ENCODE measurements at places on chromosomes 7 and 10. TPM values are rescaled to one million over a fixed set of nuclear protein-coding genes. Genes with fewer than 3 reads are reported as not detected.

Gene RAMP3
- total RNA-seq: not detected

Gene GCK
- not detected for total RNA-seq

Gene UNCX
- total RNA-seq: not detected

Gene PTF1A
- total RNA-seq: not detected

Gene TNPO3
- 43.3 TPM for total RNA-seq

Gene WNT2
- total RNA-seq: not detected

Gene CYP26C1
- not detected for total RNA-seq

Gene UNC5B
- 1.5 TPM for total RNA-seq

Gene ZNF467
- 1.1 TPM for total RNA-seq

Gene CHAT
- total RNA-seq: not detected

Gene BUD31
- 145 TPM for total RNA-seq

Gene SHH
- total RNA-seq: 0.39 TPM

Gene SLK
- 23.6 TPM for total RNA-seq

Gene TET1
- 0.59 TPM for total RNA-seq

Gene BCAP29
- 38.4 TPM for total RNA-seq

Gene CPXM2
- total RNA-seq: not detected

Gene CYP3A4
- total RNA-seq: not detected

Gene NCF1
- total RNA-seq: 0.13 TPM

Gene FOXI2
- total RNA-seq: not detected

Gene BCCIP
- 113 TPM for total RNA-seq

Gene ITGB8
- total RNA-seq: 1.4 TPM

Gene BCL7B
- total RNA-seq: 77.8 TPM

Gene NPC1L1
- 0.08 TPM for total RNA-seq

Gene MEIG1
- 0.80 TPM for total RNA-seq

Gene C10orf120
- not detected for total RNA-seq

Gene BAIAP2L1
- 45.8 TPM for total RNA-seq

Gene AMPH
- total RNA-seq: 0.10 TPM

Gene GPR141
- total RNA-seq: not detected

Gene DGKB
- not detected for total RNA-seq

Gene MBL2
- total RNA-seq: not detected

Gene DPP6
- not detected for total RNA-seq

Gene FOXP2
- not detected for total RNA-seq

Gene NPSR1
- total RNA-seq: not detected

Gene TUBAL3
- total RNA-seq: 0.34 TPM

Gene ABCB1
- total RNA-seq: not detected

Measured in A549 treated with Mapracorat at 1 μM for 4 hours (cell line).